ENCODE measurements at places on chromosomes 12 and 14. TPM values are rescaled to one million over a fixed set of nuclear protein-coding genes. Genes with fewer than 3 reads are reported as not detected.

Gene NOS1
- not detected for total RNA-seq

Gene ST8SIA1
- total RNA-seq: 0.29 TPM

Gene PTPN21
- total RNA-seq: 0.08 TPM

Gene ZNF891
- total RNA-seq: 2.3 TPM

Gene GPX2
- not detected for total RNA-seq

Gene LYZ
- total RNA-seq: not detected

Gene CTSG
- total RNA-seq: 0.47 TPM

Gene LRIG3
- not detected for total RNA-seq

Gene CACNA2D4
- total RNA-seq: 6.8 TPM

Gene ERO1A
- 200 TPM for total RNA-seq

Gene EXOC5
- total RNA-seq: 69.6 TPM

Gene INHBE
- not detected for total RNA-seq

Gene TTC9
- total RNA-seq: 14.8 TPM

Gene PTGER2
- 119 TPM for total RNA-seq

Gene COA8
- total RNA-seq: 34.3 TPM

Gene GPR137C
- 1.7 TPM for total RNA-seq

Gene KRT77
- not detected for total RNA-seq

Gene CLEC4D
- not detected for total RNA-seq

Gene C3AR1
- total RNA-seq: 9.1 TPM

Gene INSM2
- total RNA-seq: not detected

Gene ASB2
- total RNA-seq: 15.8 TPM

Gene PTPN6
- 397 TPM for total RNA-seq

Gene ENDOU
- total RNA-seq: not detected

Gene DBX2
- not detected for total RNA-seq

Gene MAP3K9
- total RNA-seq: 6.7 TPM

Gene LRP1-AS
- not detected for total RNA-seq

Gene NTS
- total RNA-seq: not detected

Measured in activated CD8-positive, alpha-beta T cell treated with anti-CD3 and anti-CD28 coated beads, Interleukin-2, amount 10 ng/mL, durations not matched to agents 7 days and 5 days (primary cell).